ENCODE measurements at places on chromosomes 12 and 14. TPM values are rescaled to one million over a fixed set of nuclear protein-coding genes. Genes with fewer than 3 reads are reported as not detected.
A peak's percentile ranks its signal among the peaks of the same experiment; 100 is the strongest.

Gene ATL1
- 10.7 TPM for total RNA-seq

Gene PIANP
- 0.45 TPM for total RNA-seq

Gene KLRG1
- not detected for total RNA-seq

GRCh38 chr14:79596551-79596950, 614.8 kb downstream of the DIO2 start:
- DNase-seq: peak; percentile 77

DNA sequence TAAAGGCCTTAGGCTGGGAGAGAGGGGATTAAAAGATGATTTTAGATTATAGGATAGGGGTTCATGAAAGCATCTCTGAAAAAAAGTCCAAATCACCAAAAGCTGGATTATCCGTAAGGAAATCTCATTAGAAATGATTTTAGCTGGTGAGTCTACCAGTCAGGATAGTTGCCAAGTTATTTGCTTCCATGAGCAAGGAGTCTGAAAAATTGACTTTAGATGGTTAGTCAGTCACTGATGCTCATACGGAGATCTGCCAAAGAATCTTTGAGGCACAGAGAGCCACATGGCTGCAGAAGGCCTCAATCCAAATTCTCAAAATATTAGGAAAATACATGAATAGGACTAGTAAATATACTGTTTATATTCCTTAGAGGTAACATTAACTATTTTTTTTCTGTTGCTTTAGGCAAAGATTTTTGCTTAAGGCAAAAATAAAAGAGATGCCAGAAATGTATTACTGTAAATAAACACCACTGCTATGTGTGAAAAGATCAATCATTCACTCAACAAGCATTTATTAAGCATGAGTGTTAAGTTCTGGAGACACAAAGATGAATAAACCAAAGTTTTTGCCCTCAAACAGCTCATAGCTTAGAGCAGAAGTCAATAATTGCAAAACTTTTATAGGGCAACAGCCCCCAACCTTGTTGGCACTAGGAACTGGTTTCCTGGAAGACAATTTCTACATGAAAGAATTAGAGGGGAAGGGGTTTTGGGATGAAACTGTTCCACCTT, 105.2 kb downstream of the BBS10 start:
- DNase-seq: peak; percentile 67

- no peak for DNase-seq
These were observed 795 bp upstream of the PXN start for GRCh38 chr12:120266180-120266870.

GRCh38 chr14:37443461-37443860, 151.6 kb downstream of the FOXA1 start:
- peak; percentile 48 for DNase-seq

GRCh38 chr14:100679707-100680438, 46.8 kb upstream of the DLK1 start:
- peak; percentile 62 for DNase-seq

- no peak for DNase-seq
These were observed 10.3 kb upstream of the PPP4R4 start for GRCh38 chr14:94163796-94164195.

- DNase-seq: no peak
These were observed 16.7 kb downstream of the PALS1 start for GRCh38 chr14:67257906-67258305.

DNA sequence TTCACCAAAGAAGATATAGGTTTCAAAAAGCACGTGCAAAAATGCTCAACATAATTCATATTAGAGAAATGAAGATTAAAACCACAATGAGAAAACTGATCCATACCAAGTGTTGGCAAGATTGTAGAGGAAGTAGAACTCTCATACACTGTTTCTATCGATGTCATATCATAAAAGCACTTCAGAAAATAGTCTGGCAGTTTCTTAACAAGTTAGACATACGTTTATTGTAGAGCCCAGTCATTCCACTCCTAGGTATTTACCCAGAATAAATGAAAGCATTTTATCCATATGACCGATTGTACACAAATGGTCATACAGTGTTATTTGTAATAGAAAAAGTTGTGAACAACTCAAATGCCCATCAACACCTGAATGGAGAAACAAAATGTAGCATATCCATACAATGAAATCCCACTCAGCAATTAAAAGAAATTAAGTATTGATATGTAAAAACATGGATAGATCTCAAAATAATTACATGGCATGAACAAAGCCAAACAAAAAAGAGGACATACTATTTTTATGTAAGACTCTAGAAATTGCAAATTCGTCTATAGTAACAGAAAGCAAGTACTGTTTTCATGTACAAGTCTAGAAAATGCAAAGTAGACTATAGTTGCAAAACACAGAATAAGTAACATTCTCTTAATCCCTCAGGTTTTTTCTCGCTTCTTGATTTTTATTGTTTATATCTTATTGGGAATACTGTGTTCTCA, 41.0 kb downstream of the USP15 start:
- DNase-seq: no peak

DNA sequence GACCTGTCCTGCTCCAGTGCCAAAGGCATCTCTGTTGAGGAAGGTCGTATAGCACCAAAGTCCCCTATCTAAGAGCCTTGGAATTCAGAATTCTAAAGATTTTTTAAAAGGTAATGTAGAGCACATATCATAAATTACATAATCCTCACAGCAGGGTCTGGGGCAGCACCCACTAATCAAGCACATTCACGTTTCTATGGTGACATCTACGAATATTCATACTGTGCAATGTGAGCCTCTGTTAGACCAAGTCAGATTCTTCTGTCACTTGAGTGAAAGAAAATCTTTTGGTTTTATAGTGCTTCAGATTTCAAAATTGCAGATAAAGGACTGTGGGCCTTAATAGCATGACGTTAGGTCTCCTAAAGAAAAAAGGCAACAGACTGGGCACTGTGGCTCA, 13.1 kb upstream of the TMEM229B start:
- no peak for DNase-seq

Gene FRMD6
- 257 TPM for total RNA-seq

- DNase-seq: no peak
These were observed 25.5 kb downstream of the SPTLC2 start for GRCh38 chr14:77590845-77591485.

Gene ENDOU
- total RNA-seq: not detected

- no peak for DNase-seq
These were observed 35.3 kb upstream of the TTC7B start for GRCh38 chr14:90851327-90852036.

GRCh38 chr12:92503029-92503931, 199.5 kb upstream of the PLEKHG7 start:
- DNase-seq: no peak

DNA sequence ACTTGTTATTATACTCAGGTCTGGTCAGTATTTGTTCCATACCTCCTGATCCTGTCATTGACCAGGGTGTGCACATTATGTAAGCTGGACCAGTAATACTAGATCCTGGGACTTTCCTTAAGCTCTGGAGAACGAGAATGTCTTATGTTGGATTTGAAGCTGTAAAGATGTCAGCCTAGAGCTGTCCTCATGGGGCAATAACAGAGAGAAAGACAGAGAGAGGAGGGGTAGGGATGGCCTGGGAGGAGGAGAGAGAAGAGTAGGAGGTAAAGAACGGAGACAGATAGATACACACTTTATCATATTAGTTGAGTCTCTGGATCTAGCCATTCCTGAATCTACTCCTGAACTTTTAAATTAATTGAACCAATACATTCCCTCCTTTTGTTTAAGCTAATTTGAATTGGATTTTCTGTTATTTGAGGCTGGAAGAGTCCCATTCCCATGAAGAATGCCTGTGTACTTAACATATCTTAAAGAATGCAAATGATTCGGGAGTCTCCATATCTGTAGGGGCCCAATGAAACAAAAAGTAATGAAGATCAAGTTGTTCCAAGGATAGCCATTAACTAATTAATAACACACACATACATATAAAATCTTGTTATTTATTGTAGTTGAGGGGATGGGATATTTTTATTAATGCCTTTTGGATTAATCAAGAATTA, 55.9 kb downstream of the PLEKHA5 start:
- no peak for DNase-seq

DNA sequence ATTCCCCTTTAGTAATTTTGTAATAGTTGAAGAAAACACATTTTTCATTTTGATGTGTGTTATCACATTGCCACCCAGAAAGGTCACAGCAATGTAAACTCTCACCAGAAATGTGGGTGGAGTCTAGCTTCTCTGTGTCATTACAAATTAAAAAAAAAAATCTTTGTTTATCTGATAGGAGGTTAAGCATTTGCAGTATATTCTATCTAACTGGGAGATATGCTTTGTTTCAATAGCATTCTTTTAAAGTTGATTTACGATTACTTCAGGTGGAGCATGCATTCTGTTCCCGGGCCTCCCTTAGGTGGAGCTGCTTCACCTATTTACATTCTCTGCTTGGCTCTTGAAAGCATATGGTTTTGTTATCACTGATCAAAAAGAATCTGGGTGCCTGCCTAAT, 7.8 kb downstream of the ADIPOR2 start:
- no peak for DNase-seq

Gene SLC35F4
- total RNA-seq: not detected

Gene GLIPR1L2
- 0.72 TPM for total RNA-seq

DNA sequence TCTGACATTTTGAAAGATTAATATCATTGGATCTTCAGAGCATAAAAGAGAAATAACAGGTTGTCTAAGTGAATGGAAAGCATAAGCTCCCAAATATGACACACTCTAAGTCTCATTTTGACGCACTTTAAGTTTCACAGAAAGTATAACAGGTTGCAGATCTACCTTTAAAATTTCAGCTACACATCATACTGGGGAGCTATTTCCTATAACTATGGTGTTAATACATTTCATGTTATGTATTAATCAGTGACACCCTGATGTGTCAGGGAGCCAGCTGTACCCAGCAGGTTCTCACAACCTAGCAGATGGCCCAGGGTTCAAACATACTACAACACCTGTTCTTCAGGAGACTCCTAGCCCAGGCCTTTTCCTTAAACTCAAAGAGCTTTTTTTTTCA, 31.1 kb upstream of the TMX1 start:
- no peak for DNase-seq

DNA sequence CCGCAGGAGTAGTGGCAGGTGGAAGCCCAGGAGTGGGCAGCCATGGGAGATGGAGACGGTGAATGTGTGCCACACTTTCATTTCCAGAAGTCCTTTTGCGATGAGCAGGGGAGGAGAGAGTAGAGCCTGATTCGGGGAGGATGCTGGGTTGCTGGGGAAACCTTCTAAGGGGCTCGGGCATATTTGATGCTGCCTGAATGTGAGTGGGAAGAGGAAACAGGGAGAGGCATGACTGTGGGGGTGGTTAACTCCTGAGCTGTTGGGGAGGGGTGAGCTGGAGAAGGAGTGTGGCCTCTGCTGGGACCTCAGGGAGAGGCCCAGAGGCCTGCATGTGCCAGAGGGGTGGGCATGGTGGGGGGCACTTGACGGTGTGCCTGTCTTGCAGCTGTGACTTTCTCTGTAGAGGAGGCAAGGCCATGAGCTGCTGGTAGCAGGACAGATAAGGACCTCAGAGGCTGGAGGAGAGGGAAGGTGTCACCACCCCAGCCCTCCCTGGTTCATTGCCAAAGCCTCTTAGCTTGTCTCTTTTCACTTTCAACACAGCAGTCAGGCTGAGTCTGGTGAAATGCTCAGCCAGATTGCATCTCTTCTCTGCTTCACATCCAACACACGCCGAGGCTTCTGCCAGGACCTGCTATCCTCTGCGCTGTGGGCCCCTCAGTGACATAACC, 11.4 kb downstream of the GLT1D1 start:
- no peak for DNase-seq

DNA sequence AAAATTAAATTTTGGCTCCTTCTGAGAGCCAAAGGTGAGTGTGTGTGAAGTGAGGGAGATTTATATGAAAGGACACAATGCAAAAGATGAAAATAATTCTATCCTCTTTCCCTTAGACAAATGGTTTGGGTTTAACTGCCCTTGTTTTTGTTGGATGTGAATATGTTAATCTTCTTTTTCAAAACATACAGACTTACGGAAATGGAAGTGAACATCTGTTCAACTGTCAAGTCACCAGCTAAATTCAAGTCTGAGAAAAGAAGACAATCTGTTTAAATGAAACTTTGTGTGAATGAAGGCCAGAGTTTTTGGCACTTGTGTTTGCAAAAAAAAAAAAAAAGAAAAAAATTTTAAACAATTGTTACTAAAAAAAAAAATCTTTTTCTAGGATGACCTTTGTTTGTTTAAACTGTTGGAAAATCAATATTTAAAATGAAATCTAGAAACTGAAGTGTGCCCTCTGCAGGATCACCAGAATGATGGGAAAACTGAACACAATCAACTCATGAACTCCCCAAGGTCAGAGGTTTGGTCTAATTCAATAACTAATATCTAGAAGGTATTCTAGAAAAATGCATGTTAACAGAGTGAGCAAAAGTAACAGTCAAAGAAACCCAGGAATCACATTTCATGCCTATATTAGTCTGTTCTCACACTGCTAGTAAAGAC, 448.8 kb downstream of the FLRT2 start:
- no peak for DNase-seq

Gene GLIPR1L1
- total RNA-seq: not detected

DNA sequence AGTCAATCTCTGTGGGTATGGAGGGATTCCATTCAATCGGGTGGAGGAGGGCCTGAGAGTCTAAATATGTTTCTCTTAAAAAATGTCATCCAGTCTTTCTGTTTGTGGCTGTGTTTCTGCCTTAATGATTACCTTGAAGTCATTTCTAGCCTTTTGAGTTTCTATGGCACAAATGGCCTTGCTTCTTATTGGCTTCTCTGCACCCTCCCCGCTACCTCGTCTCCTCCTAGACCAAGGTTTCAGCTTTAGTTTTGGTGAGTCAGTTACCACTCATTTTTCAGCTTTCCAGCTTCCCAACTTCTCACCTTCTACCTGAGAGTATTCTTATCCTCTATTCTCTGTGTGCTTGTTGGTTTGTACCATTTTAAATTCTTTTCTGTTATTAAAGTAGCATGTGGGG, 159.2 kb downstream of the SYNE2 start:
- DNase-seq: no peak

- DNase-seq: no peak
These were observed 35.3 kb downstream of the DICER1 start for GRCh38 chr14:95121911-95122620.

GRCh38 chr14:79629411-79630287, 581.7 kb downstream of the DIO2 start:
- DNase-seq: no peak

DNA sequence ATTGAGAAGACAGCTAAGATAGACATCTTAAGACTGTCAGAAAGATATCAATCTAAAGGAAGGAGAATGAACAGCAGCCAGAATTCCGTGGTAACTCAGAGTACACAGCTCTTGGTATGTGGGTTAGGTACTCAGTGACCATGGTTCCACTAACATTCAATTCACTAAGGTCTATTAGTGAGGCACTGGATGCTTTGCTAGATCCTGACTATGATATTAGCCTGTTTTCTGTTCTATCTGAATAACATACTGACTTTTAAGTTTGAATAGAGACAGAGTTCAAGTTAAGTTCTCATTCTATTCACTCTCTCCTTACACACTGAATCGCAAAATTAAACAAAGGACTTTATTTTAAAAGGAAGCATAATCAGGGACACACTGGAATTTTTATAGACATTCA, 106.4 kb downstream of the PRKD1 start:
- no peak for DNase-seq

Gene PHLDA1
- 27.9 TPM for total RNA-seq

Gene VWF
- total RNA-seq: 1.4 TPM

Gene CFAP73
- not detected for total RNA-seq

- no peak for DNase-seq
These were observed 49.4 kb downstream of the SLC8A3 start for GRCh38 chr14:70139384-70139783.

Gene PSMB11
- not detected for total RNA-seq

Gene SLC6A12
- total RNA-seq: not detected

Gene GALNT8
- total RNA-seq: not detected

Data from fibroblast of the aortic adventitia (primary cell).